ENCODE measurements at places on chromosomes 4 and X. TPM values are rescaled to one million over a fixed set of nuclear protein-coding genes. Genes with fewer than 3 reads are reported as not detected.

Gene CFP
- total RNA-seq, result 0.34 TPM

Gene TENM3
- 94.7 TPM for total RNA-seq

GRCh38 chr4:38574559-38575333 is 89.3 kb upstream of the KLF3 start:
- no peak for DNase-seq

GRCh38 chr4:183354219-183354618 is 32.0 kb upstream of the CLDN24 start:
- peak; percentile 33 for DNase-seq

- no peak for DNase-seq
Measured at GRCh38 chrX:111355523-111356115, 56.4 kb downstream of the DCX start.

Measured in Caco-2 (cell line).